Left lobe of liver (tissue), 2 donors: ENCODE measurements at places on chromosomes 5 and 9. TPM values are rescaled to one million over a fixed set of nuclear protein-coding genes. Genes with fewer than 3 reads are reported as not detected.

The ADAMTS19 gene
- total RNA-seq: 0.23 TPM

The DBH gene
- 16.7 TPM for total RNA-seq

The GGTA1 gene
- 1.2 TPM for total RNA-seq

The SPATA31E1 gene
- total RNA-seq: not detected

The GFI1B gene
- 0.15 TPM for total RNA-seq

The HTR4 gene
- total RNA-seq: not detected

The IFNA13 gene
- not detected for total RNA-seq

The SLC25A2 gene
- 0.25 TPM for total RNA-seq

The NMUR2 gene
- not detected for total RNA-seq

The CTXN3 gene
- total RNA-seq: not detected

The PCBD2 gene
- 10.6 TPM for total RNA-seq

The GKAP1 gene
- total RNA-seq: 6.4 TPM

The NXNL2 gene
- not detected for total RNA-seq

The FAM240B gene
- total RNA-seq: not detected

The TEX53 gene
- not detected for total RNA-seq

The SPINK6 gene
- not detected for total RNA-seq

The AGXT2 gene
- 50.8 TPM for total RNA-seq
